ENCODE measurements at places on chromosomes 11 and 22.

DNA sequence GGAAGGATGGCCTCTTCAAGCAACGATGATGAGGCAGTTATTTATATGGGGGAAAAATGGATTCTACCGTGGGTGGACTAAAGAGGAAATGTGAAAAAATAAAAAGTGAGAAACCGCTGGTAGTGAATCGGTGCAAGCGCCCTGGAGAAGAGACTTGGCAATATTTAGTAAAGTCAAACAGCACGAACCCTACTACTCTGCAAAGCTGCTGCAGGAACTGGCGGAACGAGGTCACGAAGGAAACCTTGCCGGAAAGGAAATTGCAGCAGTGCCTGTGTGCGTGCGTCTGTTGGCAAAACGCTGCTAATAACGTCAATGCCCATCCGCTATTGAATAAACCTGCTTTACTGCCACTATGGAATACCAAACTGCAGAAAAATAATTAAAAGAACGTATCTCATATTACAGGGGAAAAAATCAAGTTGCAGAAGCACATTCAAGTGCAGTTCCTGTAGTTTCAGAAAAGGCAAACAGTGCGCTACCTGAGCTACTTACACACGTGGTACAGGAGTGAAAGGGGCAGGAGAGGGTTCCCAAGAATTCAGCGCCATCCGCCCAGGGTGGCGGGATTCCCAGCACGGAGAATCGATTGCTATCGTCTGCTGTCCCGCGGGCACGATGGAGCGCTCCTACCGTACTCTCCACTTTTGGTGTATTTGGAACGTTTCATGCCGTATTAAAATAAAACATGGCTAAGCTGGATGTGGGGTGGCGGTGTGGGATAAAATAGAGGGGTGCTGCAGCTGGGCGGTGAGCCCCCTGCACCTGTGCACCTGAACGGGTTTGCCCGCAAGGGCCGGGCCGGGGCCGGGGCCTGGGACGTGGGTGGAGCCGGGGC lies 585 bp upstream of the NADSYN1 start:
- no peak for DNase-seq

- DNase-seq = no peak
Observed at GRCh38 chr22:23812378-23812777, 25.6 kb downstream of the SMARCB1 start.

- no peak for DNase-seq
Observed at GRCh38 chr11:117045956-117046355, 52.3 kb downstream of the SIK3 start.

DNA sequence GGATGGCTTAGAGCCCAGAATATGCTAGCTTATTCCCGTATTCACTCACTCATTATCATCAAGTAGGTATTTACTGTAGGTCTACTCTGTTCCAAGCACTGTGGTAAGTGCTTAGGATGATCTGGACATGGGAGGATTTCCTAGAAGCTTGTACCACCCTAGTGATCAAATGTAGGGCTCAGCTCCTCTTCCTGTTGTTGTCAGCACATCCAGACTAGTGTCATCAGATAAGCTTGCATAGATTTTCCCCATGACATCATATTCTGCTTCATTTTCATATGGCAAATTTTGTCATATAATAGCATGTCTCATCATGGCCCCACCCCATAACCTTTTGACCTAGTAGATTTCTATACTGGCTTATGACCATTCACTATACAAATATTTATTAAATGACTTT lies 19.3 kb upstream of the NUCB2 start:
- no peak for DNase-seq

DNA sequence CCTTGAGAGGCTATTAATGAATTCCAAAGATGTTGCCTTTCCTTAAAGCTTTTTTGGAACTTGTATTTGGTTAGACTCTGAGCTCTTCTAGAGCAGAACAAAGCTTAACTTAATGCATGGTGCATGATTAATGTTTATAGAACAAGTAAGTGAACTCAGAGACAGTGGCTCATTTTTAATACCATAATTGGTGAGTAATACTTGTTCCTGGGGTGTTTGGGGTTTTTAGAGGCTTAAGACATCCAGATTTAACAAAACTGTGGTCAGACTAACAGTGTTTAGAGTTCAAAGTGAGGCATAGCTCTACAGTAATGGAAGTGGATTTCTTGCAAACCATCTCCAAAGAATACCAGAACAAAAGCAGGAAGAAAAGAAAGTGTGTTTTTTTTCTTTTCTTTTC lies 73.7 kb upstream of the CTSC start:
- DNase-seq = no peak

DNA sequence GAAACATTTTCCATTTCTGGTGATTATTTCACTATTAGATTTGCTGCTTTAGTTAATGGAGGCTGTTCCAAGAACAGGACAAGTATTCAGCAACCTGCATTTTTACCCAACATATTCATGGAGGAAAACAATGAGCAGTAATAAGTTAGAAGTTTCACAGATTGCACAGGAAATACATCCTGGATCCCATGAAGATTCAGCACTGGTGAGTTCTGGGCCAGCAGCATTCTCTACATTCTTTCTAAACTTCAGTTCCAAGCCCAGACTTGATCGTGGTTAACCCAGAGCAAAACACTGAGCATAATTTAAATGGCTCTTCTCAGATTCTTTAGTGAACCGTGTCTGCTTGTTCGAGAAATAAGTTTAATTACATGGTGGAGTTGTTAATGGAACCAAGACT lies 3.8 kb downstream of the FJX1 start:
- DNase-seq = no peak

DNA sequence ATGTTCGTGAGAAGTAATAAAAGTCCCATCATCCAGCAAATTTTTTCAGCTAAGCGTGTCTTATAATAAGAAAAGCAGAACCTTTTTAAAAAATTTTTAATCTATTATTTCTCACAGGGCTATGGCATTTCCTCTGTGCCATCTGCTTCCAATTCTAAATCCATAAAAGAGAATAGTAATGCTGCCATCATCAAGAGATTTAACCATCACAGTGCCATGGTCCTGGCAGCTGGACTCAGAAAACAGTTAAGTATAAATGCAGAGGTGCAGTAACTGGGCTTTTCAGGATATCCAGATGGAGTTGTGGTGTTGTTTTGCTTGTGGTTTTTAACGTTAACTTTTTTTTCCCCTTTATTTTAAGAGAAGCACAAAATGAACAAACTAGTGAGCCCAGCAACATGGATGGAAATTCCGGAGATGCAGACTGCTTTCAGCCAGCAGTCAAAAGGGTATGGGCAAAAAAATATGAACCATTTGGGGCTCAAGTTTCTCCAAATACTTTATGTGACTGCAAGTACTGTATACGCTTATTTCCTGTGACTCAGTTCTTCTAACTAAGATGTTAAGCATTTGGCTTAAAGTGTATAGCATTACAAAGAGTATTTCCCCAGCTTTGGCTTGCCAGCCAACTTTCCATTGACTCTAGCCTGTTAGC lies 25.2 kb downstream of the GTF2H1 start:
- no peak for DNase-seq
